ENCODE measurements at places on chromosomes 5 and 9. TPM values are rescaled to one million over a fixed set of nuclear protein-coding genes. Genes with fewer than 3 reads are reported as not detected.
A peak's percentile ranks its signal among the peaks of the same experiment; 100 is the strongest.

Gene ELOVL7
- 4.6 TPM for total RNA-seq

DNA sequence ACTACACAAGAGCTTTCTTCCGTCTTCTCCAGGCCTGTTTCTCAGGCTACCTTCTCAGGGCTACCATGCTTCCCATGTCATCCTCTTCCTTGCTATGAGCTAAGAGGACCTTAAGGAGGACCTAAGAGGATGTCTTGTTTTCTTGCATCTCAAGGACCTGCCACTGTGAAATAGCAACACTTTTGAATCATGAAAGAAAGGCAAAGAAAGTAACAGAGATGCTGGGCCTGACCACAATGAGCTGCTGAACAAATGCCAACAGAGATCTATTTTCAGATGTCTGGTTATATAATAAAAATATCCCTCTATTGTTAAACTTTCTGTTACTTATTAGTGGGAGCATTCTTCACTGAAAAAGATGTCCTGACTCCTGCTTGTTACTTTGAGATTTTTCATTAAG, 36.7 kb upstream of the ANXA1 start:
- H3K36me3 ChIP-seq: no peaks in the 10 kb centered on the region
- H3K4me1 ChIP-seq: no peaks in the 10 kb centered on the region
- no peaks in the 10 kb centered on the region for H3K27me3 ChIP-seq
- DNase-seq: no peak

DNA sequence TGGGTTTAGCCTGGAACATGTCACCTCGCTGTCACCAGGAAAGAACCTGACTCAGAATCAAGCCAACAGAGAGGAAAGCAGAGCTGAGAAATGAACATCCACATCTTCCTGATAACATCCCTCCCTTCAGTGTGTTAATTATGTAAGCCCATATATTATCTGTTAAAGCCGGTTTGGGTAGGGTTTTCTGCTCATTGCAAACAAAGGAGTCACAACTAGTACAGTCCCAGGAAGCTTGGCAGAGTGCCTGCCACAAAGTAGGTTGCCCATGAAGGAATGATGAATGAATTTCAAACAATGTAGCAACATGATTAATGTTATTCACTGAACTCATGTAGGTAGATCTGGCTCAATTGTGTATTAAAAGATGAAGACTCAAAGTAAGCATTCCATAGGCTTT, 10.4 kb upstream of the PPARGC1B start:
- H3K27me3 ChIP-seq: no peaks in the 10 kb centered on the region
- no peak overlapping the region for H3K4me3 ChIP-seq

GRCh38 chr5:62134811-62135210, 171.2 kb upstream of the KIF2A start:
- H3K27ac ChIP-seq: no peak overlapping the region
- H3K4me3 ChIP-seq: no peak overlapping the region
- H3K27me3 ChIP-seq: no peaks in the 10 kb centered on the region
- H3K36me3 ChIP-seq: no peaks in the 10 kb centered on the region

DNA sequence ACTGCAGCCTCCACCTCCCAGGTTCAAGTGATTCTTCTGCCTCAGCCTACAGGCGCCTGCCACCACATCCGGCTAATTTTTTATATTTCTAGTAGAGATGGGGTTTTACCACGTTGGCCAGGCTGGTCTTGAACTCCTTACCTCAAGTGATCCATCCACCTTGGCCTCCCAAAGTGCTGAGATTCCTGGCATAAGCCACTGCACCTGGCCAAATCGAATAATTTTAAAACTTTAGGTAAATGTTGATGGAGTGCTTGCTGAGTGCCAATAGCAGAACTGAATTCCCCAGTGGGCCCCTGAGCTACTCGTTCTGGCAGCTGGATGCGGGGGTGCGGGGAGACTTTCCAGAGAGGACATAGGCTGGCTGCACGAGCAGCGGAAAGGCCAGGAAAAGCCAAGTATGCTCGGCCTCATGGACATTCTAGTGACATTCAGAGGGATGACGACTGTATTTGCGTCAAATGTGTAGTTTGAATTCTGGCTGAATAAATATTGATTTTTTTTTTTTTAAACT, 16.8 kb downstream of the TRAF2 start:
- H3K4me3 ChIP-seq: no peak overlapping the region
- H3K27me3 ChIP-seq: no peaks in the 10 kb centered on the region
- peaks cover 48% of the 10 kb centered on the region for H3K36me3 ChIP-seq
- peak overlapping the region; percentile 66 for H3K27ac ChIP-seq
- no peak for DNase-seq

DNA sequence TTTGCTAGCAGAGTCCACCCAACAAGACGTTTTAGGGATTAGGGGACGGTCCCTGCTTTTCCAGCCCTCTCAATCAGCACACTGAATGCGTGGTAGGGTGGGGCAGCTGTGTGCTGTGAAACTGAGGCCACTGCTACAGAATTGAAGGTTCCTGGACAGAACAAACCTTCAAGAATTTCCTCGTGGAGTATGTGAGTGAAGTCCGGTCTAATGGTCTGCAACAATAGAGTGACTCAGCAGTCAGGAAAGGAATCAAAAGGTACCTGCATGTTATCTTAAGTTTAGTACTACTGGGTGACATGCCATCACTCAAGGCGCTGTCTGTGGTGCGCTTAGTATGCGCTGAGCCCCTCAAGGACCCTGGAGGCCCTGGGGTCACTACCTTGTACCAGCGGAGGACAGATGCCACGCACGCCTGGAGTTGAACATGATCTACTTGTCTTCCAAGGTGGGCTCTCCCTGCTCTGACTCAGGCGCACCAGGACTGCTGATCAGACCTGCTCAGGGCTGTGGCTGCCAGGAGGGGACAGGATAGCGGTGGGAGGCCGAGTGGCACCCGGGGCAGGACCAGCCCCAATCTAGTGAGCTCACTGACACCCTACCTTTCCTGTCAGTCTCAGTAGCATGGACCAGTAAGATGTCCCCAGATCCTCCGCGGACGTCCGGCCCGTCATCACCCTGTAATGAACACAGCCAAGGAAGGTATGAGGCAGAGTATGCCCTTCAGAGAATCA, 50.5 kb downstream of the PRRT1B start:
- H3K27ac ChIP-seq: no peak overlapping the region
- peaks cover 99% of the 10 kb centered on the region for H3K36me3 ChIP-seq
- H3K4me3 ChIP-seq: no peak overlapping the region
- DNase-seq: no peak

DNA sequence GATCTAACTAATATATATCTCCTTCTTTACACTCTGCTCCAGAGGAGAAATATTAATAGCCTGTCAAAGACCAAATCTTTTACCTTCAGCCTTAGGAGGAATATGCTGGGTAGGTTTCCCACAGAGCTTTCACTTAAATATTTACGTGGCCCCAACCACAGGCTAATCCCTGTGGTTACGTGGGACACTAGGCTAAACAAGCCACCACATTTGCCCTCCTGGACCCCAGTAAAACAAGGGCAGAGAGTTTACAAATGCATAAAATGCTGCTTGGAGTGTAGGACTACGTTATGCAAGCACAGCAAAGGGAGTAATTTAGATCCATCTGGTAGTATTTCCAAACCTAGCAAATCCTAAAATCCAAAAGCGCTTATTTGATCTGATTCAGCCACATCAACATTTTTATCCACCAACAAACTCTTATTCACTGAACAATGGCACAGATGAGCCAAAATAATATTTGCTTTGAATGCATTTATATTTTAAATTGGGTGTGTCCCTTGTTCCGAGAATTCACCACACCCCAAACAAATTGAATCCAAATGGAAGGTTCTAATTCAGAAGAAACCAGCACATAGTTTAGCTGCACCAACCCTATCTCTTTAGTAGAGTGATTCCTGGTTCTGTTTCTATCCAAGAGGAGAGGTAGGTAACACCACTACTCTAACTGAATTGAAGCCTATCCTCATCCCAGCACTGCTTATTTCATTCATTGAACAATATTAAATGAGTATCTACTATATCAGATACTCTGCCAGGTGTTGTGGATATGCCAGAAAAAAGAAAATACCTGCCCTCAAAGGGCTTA, 179.0 kb downstream of the TSSK1B start:
- no peak for DNase-seq
- H3K4me3 ChIP-seq: no peak overlapping the region
- no peaks in the 10 kb centered on the region for H3K36me3 ChIP-seq
- H3K27ac ChIP-seq: no peak overlapping the region

Gene SLC1A3
- 26.5 TPM for total RNA-seq

- no peak for DNase-seq
- H3K27me3 ChIP-seq: no peaks in the 10 kb centered on the region
- no peak overlapping the region for H3K27ac ChIP-seq
- no peak overlapping the region for H3K4me3 ChIP-seq
- H3K4me1 ChIP-seq: peaks cover 8% of the 10 kb centered on the region
Measured at GRCh38 chr5:92560698-92561401, 1020.2 kb downstream of the NR2F1-AS1 start.

Gene RNF183
- not detected for total RNA-seq

- H3K4me3 ChIP-seq: peak overlapping the region; percentile 93
- DNase-seq: peak; percentile 91
- peaks cover 24% of the 10 kb centered on the region for H3K4me1 ChIP-seq
- H3K36me3 ChIP-seq: no peaks in the 10 kb centered on the region
- H3K27me3 ChIP-seq: no peaks in the 10 kb centered on the region
Measured at GRCh38 chr5:15501091-15501791, 1.3 kb downstream of the FBXL7 start.

Gene PCDHGA3
- 1.7 TPM for total RNA-seq

Gene LRRC70
- 1.0 TPM for total RNA-seq

Gene UIMC1
- total RNA-seq: 49.2 TPM

- H3K27me3 ChIP-seq: no peaks in the 10 kb centered on the region
- no peaks in the 10 kb centered on the region for H3K4me1 ChIP-seq
- H3K36me3 ChIP-seq: no peaks in the 10 kb centered on the region
- no peak overlapping the region for H3K4me3 ChIP-seq
- no peak for DNase-seq
Measured at GRCh38 chr5:99314721-99315120, 385.9 kb upstream of the CHD1 start.

DNA sequence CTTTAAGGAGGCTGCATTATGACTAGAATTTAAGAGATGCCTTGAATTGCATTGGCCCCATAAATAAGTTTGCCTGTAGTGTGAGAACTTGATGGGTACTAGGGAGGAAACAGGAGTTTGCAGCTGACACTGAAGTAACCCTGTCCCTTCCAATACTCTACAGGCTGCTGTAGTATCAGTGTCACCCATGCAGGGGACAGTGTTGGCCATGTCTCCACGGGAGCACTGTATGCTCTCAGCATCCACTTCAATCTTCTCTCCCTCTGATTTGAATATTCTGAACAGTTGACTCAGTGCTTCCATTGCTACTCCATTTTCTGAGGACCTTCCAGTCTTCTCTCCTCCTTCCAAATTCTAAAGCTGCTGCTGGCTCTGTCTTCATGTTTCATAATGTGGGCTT, 11.4 kb upstream of the IFNA14 start:
- no peaks in the 10 kb centered on the region for H3K36me3 ChIP-seq
- no peak for DNase-seq
- H3K4me3 ChIP-seq: no peak overlapping the region
- H3K27me3 ChIP-seq: no peaks in the 10 kb centered on the region
- H3K4me1 ChIP-seq: no peaks in the 10 kb centered on the region

DNA sequence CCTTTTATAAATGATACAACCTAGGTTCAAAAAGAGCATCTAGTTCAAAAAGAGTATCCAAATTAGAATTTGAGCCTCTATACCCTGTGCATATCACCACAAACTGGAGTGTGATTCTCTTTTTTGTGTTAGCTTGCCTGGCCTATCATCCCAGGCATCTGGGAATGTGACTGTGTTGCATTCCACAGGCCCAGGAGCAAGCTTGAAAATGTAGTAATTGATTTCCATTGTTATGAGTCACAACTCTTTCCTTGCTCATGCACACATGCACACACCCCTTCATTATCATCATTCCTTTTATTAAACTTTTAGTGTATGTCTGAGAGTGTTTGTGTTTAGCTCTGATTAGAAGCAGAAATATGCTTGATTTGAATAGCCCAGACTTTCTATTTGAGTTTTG, 75.2 kb downstream of the FCHO2 start:
- H3K4me3 ChIP-seq: no peak overlapping the region
- no peaks in the 10 kb centered on the region for H3K4me1 ChIP-seq
- H3K27ac ChIP-seq: no peak overlapping the region

DNA sequence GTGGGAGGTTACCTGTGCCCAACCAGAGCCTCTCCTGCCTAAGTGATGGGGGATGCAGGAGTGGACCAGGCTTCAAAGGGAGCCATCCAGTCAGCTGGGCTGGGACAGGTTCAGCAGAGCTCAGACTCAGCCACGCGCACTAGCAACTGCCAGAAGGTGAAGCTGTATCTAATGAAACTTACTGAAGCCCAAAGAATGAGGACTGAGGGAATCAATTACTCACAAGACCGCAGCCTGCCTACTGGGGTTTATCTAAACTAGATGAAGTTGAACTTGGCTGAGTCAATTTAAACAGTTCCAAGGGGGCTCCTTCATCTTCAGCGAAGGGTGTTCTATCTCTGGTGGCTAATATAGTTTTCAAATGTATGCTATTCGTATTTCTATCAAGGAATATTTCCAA, 11.4 kb downstream of the HAND1 start:
- H3K27me3 ChIP-seq: peaks cover 2% of the 10 kb centered on the region
- peaks cover 4% of the 10 kb centered on the region for H3K4me1 ChIP-seq
- no peaks in the 10 kb centered on the region for H3K36me3 ChIP-seq
- no peak overlapping the region for H3K4me3 ChIP-seq
- no peak for DNase-seq
- no peak overlapping the region for H3K27ac ChIP-seq

Gene IL3
- not detected for total RNA-seq

DNA sequence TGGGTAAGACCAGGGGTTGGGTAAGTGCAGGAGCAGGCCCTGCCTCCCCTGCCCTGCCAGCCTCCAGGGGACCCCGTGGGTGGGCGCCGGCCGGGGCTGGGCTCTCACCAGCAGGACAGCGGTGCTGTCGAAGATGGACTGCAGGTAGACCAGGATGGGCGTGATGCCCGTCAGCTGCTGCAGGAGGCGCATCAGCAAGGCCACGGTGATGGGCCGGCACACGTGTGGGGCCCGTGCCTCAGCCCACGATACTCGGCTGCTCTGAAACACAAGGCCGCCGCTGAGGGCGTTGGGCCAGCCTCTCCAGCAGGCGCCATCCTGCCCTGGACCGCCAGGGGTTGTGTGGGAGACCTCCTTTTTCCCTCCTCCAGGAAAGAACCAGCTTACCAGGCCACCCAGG, 4.0 kb downstream of the SLC2A6 start:
- peaks cover 19% of the 10 kb centered on the region for H3K36me3 ChIP-seq
- H3K27me3 ChIP-seq: no peaks in the 10 kb centered on the region

- peak overlapping the region; percentile 73 for H3K4me3 ChIP-seq
- H3K36me3 ChIP-seq: peaks cover 7% of the 10 kb centered on the region
- H3K27me3 ChIP-seq: no peaks in the 10 kb centered on the region
- peaks cover 20% of the 10 kb centered on the region for H3K4me1 ChIP-seq
- no peak for DNase-seq
Measured at GRCh38 chr5:177023303-177023664, 788 bp downstream of the ZNF346 start.

Data from esophagus muscularis mucosa (tissue), 4 donors.